ENCODE measurements at places on chromosomes 4 and X.

DNA sequence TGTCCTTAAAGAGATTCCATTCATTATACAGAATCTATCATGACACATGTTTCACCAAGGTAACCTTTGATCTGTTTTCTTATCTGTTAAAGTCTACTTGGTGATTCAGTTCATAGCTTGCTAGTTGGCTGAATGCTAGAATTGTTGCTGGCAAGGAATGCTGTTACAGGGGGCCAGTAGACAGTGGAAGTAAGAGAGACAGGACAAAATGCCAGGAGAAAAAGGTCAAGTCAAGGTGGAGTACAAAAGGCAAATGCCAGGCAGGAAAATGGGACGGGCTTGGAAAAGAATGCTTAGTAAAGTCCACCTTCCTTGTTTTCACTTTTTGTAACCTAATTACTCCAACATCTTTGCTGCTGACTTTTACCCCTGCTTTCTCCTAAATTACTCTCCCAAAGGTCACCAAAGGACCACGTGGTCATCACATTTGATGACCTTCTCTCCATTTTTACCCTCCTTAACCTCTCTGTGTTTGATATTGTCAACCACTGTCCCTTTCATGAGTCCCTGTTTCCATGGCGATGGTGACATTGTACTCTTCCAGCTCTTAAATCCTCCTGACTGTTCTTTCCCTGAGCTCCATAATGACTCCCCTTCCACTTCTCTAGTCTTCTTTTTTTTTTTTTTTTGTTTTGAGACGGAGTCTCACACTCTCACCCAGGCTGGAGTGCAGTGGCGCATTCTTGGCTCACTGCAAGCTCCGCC lies 24.5 kb upstream of the TAPT1 start:
- no peak for DNase-seq

GRCh38 chr4:94595880-94596483 lies 144.2 kb downstream of the PDLIM5 start:
- no peak for DNase-seq

DNA sequence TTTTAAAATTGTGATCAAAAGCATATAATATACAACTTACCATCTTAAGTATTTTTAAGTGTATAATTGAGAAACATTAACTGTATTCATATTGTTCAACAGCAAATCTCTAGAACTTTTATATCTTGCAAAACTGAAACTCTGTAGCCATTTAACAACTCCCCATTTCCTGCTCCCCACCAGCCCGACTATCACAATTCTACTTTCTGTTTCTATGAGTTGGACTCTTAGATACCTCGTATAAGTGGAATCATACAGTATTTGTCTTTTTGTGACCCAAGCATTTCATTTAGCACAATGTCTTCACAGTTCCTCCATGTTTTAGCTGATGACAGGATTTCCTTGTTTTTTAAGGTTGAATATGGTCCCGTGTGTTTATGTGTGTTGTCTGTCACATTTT lies 106.0 kb downstream of the LRBA start:
- no peak for DNase-seq

GRCh38 chrX:148628621-148629020 lies 128.2 kb downstream of the AFF2 start:
- no peak for DNase-seq

Data from thoracic aorta (tissue), 2 donors.